ENCODE measurements at places on chromosomes 16 and 17. TPM values are rescaled to one million over a fixed set of nuclear protein-coding genes. Genes with fewer than 3 reads are reported as not detected.
A peak's percentile ranks its signal among the peaks of the same experiment; 100 is the strongest.

Gene TEDC2
- 7.3 TPM for polyA plus RNA-seq

GRCh38 chr17:73744411-73744810 is 100.2 kb upstream of the SDK2 start:
- no peak for DNase-seq

- DNase-seq: peak; percentile 69
These were observed 18.6 kb downstream of the RAD51C start for GRCh38 chr17:58710948-58711552.

- DNase-seq: no peak
These were observed 217.4 kb downstream of the RPTOR start for GRCh38 chr17:80762076-80762475.

- no peak for DNase-seq
These were observed 285.1 kb downstream of the HS3ST3A1 start for GRCh38 chr17:13316657-13317056.

DNA sequence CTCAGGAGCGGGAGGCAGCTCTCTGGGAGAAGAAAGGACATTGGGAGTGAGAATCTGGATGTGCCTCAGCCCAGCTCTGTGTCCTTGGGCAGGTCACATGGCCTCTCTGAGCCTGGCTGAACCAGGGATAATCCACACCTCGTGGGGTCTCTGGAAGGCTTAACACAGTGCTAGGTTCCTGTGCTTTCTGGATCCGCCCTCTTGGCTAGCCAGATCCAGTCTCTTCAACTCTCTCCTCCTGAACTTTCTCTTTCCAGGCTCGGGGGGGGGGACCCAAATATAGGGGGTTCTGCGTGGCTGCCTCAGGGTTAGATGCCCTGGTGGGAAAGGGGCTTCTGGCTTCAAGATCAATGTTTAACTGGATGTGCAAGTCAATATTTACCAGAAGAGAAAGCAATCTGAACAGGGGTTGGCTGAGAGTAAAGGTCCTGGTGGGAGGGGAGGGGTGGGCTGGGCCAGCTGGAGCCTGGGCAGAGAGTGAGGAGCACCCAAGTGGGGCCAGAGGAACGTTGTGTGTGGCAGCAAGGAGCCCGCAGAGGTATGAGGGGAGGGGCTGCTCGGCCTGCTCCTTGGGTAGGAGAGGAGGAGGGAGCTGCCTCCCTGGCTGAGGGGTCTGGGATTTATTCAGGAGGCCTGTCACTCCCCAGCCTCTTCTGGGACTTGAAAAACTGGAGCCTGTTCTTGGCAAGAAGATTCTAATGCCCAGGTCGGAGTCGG is at the start of gene SERPINF2:
Gene SERPINF2 (plus strand): TSS at position 501 of the 717 bp plus-strand sequence. CDS start 2,125 bp downstream, outside the sequence.
- no peak for DNase-seq

- DNase-seq: peak; percentile 44
These were observed 91.1 kb downstream of the SSH2 start for GRCh38 chr17:29838961-29839360.

- no peak for DNase-seq
These were observed 524.9 kb downstream of the WWOX start for GRCh38 chr16:78624366-78624765.

- no peak for DNase-seq
These were observed 88.7 kb downstream of the GRIN2A start for GRCh38 chr16:10093576-10093975.

Gene SREBF1
- polyA plus RNA-seq: 22.3 TPM

Gene GCGR
- not detected for polyA plus RNA-seq

Gene ASPHD1
- 14.5 TPM for polyA plus RNA-seq

GRCh38 chr17:3890878-3891219 is 2.0 kb downstream of the CAMKK1 start:
- DNase-seq: no peak

- DNase-seq: no peak
These were observed 108.5 kb downstream of the TMEM114 start for GRCh38 chr16:8481810-8482209.

GRCh38 chr17:63859257-63859656 is 14.2 kb downstream of the CSH2 start:
- DNase-seq: no peak

GRCh38 chr17:36773039-36773438 is 164.2 kb upstream of the LHX1 start:
- no peak for DNase-seq

DNA sequence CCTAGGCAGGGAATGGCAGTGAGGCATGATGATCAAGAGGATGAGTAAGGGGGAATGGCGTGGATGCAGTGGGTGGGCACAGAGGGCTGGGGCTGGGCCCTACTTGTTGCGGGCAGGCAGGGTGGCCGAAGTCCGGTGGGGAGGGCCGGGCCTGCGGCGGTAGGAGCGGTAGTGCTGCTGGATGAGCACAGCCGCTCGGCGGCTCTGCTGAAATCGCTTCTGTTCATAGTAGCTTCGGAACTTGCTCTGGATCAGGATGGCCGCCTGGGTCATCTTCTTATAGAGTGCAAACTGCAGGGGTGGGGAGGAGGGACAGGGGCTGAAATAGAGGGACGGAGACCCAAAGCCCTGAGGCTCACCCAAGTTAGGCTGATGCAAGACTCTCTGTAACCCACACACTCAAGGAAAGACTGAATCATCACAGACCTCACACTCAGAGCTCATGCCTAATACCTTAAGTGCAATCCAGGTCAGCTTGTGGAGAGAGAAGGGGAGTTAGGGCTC is 1.5 kb upstream of the SPAG7 start:
- DNase-seq: peak; percentile 95

DNA sequence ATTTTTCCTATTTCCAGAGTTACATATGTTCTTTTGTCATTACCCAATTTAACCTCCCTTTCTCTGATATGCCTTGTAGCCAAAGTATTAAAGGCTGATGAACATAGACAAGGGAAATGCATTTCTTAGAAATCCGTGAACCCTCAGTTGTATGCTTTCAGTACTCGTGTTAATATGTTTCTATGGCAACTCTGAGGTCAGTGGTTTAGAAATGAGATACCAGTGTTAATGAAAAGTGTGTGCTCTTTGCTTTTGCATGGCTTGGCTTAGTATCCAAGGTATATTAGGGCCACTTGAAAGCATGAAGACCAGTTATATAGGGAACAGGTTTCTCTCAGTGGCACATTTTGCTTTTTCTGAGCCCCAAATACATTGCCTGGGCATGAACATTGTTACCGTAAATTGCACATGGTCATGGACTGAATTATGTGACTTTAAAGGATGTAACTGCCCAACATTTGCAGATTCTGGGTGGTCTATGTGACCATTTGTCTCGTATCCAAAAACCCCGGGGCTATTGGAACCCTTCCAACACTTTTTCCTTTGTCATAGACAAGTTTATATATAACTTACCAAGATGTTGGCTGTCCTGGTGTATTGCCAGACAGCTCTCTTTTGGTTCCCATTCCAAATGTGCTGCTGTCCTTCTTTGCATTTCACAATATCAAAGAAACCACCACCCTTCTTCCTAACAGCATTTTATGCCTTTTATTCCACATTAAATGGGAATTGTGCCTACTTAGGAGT is 17.5 kb downstream of the ABHD15 start:
- DNase-seq: peak; percentile 44

- no peak for DNase-seq
These were observed 4.3 kb upstream of the PABPN1L start for GRCh38 chr16:88870608-88871348.

Gene CDK10
- 65.3 TPM for polyA plus RNA-seq

GRCh38 chr17:44722254-44722653 is 13.8 kb downstream of the DBF4B start:
- no peak for DNase-seq

DNA sequence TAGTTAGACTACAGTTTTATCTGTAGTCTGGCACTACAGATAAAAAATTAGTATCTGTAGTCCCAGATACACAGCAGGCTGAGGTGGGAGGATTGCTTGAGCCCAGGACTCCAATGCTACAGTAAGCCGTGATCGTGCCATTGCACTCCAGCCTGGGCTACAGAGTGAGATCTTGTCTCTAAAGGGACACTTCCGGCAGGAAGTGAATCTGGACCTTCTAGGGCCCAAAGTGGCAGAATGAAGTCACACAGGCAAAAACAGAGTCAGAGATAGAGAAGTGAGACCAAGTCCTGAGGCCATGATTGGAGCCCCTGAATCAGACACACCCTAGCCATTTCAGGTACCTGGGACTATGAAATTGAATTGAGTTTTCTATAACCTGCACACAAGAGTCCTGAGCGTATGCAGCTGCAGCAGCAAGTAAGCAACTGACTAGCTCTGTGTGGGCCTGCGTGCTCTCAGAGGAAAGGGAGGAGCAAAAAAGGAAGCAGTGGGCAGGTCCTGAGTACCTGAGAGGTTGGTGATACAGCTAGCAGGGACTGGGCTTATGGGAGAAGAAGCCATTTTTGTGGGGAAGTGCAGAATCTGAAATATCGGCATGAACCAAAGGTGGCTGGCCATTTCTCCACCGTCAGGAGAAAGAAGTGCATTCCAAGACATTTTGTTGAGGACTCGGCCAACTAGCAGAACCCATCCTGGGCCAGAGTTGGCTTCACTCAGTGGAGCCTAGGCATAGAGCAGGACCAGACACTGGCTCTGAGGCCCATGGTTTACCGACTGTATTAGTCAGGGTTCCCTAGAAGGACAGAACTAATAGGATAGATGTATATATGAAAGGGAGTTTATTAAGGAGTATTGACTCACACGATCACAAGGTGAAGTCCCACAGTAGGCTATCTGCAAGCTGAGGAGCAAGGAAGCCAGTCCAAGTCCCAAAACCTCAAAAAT is 27.2 kb upstream of the BRD7 start:
- no peak for DNase-seq

Gene CACNG3
- not detected for polyA plus RNA-seq

DNA sequence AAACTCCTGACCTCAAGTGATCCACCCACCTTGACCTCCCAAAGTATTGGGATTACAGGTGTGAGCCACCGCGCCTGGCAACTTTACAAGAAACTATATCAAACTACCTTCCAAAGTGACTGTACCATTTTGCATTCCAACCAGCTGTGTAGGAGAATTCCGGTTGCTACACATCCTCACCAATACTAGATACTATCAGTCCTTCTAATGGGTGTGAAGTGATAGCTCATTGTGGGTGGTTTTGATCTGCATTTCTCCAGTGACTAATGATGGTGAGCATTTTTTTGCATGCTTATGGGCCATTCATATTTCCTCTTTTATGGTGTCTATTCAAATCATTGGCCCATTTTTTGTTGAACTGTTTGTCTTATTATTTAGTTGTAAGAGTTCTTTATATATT is 37.7 kb downstream of the SCNN1B start:
- no peak for DNase-seq

Gene ATP2C2
- not detected for polyA plus RNA-seq

DNA sequence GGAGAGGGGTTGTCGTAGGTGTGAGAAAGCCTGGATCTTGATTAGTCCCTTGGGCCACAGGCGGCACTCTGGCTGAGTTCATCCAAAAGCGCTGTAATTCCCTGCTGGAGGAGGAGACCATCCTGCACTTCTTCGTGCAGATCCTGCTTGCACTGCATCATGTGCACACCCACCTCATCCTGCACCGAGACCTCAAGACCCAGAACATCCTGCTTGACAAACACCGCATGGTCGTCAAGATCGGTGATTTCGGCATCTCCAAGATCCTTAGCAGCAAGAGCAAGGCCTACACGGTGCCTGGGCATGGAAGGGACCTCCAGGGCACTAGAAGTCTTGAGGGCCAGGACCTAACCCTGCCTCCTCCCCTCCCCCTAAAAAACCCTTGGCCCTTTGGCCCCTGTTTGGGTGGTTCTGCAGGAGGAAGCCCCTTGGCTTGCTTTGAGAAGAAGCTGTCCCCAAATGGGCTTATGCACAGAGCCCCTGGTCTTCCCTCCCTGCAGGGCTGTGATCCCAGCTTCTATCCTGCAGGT is 6.2 kb downstream of the NEK8 start:
- DNase-seq: no peak

GRCh38 chr17:512926-513325 is 160.3 kb upstream of the RPH3AL start:
- peak; percentile 11 for DNase-seq

DNA sequence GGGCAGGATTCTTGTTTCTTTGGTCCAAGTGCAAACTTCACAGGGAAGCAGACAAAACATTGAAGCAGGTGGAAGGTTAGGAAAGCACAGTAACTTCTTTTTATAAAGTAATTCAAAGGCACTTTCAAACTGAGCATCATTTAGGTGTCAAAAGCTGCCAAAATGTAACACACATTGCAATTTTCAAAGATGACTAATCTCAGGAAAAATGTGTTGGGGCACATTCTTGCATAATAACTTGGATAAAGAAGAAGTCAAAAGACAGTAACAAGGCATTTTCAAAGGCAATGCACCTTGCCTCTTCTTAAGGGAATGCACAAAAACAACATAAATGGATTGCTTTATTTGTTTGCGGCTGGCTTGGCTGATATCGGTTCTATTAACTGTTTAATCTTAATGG is 3.6 kb downstream of the KCNJ2 start:
- DNase-seq: no peak

DNA sequence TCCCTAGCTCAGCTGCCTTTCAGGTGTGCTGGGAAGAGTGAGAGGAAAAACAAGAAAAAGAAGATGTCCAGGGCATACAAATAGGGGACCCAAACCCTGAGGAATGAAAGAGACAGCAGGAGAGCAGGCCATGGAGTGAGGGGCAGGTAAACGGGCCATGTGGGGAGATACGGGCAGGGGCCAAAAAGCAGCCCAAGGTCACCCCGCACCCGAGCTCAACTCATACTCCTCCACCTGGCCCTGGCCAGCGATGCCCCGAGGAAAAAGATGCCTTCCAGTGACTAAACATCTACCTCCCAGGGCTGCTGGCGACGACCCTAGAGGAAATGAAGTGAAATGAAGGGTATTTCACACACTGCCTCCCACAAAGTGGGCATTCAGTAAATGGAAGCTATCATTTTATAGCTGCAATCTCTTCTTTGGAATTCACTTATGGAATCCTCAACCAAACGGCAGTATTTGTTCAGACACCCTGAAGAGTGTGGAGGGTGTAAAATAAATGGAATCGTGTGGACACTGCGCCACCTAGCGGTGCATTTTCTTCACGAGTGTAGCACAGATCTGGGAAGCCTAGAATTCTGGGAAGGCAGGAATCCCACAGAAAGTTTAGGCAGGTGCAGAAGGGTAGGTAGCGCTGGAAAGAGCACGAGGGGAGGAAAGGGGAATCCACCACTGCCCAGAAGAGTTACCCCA is 14.9 kb downstream of the ELAC2 start:
- DNase-seq: peak; percentile 77

Gene GRIN2C
- polyA plus RNA-seq: not detected

DNA sequence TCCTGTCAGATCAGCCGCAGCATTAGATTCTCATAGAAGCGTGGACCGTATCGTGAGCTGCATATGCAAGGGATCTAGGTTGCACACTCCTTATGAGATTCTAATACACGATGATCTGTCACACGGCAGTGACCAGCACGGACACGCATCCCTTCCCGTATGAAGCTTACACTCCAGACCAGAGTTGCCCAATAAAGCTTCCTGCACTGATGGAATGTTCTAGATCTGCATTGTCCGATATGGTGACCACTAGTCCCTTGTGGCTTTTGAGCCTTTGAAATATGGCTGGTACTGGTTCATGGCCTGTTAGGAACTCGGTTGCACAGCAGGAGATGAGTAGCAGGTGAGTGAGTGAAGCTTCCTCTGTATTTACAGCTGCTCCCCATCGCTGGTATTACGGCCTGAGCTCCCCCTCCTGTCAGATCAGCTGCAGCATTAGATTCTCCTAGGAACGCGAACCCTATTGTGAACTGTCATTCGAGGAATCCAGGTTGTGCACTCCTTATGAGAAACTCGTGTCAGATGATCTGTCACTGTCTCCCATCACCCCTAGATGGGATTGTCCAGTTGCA is 49.8 kb upstream of the ZCCHC14 start:
- DNase-seq: no peak

Gene MSRB1
- 32.3 TPM for polyA plus RNA-seq

Gene PLXDC1
- polyA plus RNA-seq: 0.37 TPM

- DNase-seq: peak; percentile 17
These were observed 9.4 kb downstream of the MLKL start for GRCh38 chr16:74691093-74691855.
